ENCODE measurements at places on chromosomes 4 and X.

DNA sequence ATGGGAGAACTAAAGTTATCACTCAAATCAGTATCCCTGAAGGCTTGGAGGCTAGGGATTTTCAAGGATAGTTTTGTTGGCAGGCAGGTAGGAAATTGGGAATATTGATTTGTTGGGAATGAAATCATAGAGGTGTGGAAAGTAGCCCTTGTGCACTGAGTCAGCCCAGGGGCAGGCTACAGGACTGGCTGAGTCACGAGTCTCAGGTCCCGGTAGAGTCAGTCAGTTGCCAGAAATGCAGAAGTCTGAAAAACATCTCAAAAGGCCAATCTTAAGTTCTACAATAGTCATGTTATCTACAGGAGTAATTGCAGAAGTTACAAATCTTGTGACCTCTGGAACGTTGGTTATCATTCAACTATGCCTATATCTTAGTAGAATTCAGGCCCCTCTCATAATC, 153.1 kb downstream of the GC start:
- no peak for DNase-seq

GRCh38 chr4:170008371-170008770, 17.8 kb downstream of the MFAP3L start:
- DNase-seq, result peak; percentile 11

DNA sequence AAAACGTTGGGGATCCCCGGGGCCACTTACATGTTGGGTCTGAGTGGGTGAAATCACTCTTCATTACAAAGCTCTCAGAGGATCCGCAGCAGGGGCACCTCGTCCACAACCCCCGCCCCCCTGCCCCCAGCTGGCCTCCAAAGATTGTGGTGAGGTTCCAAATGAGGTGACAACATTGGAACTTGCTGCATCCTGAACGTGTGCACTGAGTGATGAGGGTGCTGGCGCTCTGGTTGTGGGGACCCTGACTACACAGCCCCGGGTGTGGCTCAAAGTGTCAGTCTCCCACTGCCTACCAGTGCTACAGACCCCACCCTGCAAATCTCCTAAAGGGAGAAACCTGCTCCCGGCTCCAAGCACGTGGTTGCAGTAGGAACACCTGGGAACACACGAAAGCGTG, 111.9 kb downstream of the PHKA2 start:
- DNase-seq, result no peak

DNA sequence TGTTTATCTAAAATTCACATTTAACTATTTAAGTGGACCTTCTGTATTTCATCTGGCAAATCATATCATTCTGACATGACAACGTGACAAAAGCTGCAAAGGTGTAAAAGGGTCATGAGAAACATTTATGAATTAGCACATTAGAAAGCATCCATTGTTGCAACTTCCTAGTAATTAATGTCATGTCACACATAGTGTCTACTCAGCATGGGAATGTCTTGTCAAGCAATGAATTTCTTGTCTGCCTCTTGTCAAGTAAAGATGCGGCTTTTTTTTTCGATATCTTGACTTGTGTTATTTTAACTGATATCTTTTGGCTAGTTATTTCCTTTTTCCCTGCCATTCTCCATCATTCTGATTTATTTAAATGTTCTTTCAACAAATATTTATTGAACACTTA, 463.5 kb upstream of the CXorf51B start:
- no peak for DNase-seq

- DNase-seq, result no peak
Measured at GRCh38 chr4:56650262-56651055, 30.6 kb downstream of the HOPX start.

DNA sequence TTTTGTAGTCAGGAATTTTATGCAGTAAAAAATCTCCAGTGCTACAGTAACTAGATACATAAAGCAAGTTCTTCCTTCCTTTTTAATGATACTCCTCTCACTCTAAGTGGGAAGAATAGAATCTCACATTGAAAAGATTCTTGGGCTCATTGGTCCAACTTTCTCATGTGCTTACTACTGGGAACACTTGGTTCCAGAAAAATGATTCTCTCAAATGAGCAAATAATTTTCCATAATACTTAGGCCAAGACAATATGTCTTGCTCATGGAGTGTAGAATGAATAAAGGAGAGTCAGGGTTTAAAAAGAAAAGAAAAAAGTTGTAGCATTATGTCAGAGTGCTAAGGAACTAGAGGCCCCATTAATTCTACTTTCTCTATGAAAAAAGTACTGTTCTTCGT, 197.8 kb downstream of the RASL11B start:
- DNase-seq, result no peak

GRCh38 chrX:129115104-129115503, 408.2 kb downstream of the SMARCA1 start:
- peak; percentile 16 for DNase-seq

DNA sequence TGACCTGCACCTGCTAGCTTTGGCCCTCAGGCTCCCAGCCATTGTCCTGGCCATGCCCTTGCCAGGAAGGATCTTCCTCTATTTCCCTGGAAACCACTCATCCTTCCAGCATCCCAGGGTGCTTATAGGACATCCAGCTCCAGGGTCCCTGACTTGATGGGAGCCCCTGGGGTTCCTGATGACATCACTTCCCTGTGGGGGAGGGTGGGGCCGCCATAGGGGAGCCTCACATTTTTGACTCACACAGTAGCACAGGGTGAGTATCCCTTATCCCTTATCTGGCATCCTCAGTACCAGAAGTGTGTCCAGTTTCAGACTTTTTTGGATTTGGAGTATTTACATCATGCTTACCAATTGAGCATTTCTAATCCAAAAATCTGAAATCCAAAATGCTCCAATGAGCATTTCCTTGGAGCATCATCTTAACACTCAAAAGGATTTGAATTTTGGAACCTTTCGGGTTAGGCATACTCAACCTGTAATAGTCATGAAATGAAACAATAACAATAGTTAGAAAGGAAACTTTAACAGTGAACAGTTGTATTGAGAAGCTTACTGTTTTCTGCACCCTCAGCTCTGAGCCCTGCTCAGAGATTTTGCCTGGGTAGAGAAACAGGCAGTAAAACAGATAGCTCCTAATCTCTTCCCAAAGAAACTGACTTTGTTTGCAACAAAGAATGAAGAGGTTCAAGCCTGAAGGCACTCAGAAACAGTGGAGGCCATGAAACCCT, 22.1 kb downstream of the TNIP2 start:
- no peak for DNase-seq

- DNase-seq, result no peak
Measured at GRCh38 chr4:159828687-159829086, 725.8 kb downstream of the RAPGEF2 start.

DNA sequence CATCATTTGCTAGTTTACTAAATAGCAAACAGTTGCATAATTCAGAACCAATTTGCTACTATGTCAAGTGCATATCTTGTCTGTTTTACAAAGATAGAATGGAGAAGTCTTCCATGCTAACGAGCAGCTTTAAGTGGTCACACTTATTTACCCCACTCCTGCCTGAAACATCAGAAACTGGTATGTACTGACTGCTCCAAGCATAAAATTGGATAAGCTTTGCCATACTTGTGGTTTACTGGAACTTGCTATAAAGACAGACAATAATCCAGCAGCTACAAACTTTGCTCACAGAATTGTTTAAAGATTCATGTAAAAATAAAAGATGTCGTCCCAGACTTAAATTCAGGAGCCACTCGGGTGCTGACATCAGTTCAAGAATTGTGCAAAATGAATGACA, 13.3 kb upstream of the CDKL2 start:
- DNase-seq, result no peak

DNA sequence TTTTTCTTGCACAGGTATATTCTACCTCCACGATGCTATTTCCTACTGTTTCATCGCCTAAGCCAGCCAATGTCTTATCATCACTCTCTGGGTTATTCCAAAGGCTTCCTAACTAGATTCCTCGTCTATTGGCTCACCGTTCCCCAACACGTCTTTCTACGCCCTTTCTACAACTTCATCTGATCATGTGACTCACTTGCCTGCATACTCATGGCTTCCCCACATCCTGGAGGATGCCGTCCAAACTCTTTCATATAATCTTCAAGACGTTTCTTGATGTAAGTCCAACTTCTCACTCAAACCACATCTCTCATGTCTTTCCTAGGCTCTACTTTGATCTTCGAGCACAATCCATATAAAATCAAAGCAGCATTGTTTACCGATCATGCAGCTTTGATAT, 322.0 kb upstream of the PPARGC1A start:
- peak; percentile 85 for DNase-seq

DNA sequence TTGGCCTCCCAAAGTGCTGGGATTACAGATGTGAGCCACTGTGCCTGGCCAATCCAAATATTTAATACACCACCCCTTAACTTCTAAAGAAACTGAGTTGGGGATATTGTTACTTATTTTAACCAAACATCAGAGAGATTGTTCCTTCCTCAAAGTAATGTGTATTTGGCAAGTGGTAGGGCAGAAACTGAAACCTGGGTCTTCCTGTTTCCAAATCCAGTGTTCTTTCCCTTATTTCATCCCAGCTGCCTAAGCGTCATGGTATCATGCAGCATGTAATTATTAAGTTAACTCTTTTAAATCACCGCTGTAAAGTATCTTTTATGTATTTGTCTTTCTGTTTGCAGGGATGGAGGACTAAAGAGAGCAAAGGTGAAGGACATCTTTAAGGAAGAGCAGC, 68.4 kb downstream of the GPAT3 start:
- DNase-seq, result no peak

GRCh38 chr4:139749338-139749737, 83.7 kb downstream of the MGST2 start:
- no peak for DNase-seq

GRCh38 chrX:28854637-28855036, 267.4 kb downstream of the IL1RAPL1 start:
- DNase-seq, result no peak

- DNase-seq, result peak; percentile 77
Measured at GRCh38 chr4:169745291-169745690, 12.5 kb downstream of the HPF1 start.
